ENCODE measurements at places on chromosomes 7 and 10. TPM values are rescaled to one million over a fixed set of nuclear protein-coding genes. Genes with fewer than 3 reads are reported as not detected.
A peak's percentile ranks its signal among the peaks of the same experiment; 100 is the strongest.

Gene RSPH10B2
- not detected for total RNA-seq

- no peak for DNase-seq
Measured at GRCh38 chr7:44920119-44920518, 34.8 kb upstream of the PURB start.

DNA sequence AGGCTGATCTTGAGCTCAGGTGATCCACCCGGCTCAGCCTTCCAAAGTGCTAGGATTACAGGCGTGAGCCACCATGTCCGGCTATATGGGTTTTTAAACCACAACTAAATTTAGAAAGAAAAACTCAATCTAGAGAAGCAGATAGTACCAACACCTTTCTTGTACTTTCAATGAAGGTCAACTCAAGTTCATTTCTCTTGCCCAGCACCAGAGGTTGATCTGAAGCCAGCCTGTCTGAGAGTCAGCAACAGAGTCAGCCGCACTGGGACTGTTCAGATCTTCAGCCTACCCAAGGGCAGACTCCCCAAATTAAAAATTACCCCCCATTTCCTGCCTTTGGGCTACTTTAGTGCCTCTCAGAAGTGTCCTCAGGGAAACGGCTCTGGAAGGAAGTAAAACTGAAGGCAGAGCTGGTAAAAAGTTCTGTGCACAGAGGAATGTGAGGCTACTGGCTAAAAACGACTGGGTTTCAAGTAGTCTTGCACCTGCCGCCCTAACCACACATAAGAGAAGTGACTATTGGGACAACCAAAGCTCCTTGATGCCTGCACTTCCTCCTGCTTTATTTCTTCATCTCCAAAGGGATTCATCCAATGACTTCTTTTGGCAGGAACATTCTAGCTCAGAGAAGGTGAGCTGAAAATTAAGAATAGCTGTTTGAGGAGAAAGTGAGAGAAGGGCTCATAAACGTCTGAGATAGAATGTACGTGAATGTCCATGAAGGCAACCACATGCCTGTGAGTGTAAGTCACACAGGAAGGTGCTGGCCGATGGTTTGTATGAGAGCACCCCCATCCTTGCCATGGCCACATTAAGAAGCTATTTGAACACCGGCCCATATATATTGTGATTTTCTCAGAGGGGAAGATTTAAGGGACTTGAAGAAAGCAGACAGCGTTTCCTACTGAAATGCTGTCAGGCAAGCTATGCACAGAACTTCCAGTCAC is 142.4 kb upstream of the PRR15 start:
- no peak for DNase-seq

DNA sequence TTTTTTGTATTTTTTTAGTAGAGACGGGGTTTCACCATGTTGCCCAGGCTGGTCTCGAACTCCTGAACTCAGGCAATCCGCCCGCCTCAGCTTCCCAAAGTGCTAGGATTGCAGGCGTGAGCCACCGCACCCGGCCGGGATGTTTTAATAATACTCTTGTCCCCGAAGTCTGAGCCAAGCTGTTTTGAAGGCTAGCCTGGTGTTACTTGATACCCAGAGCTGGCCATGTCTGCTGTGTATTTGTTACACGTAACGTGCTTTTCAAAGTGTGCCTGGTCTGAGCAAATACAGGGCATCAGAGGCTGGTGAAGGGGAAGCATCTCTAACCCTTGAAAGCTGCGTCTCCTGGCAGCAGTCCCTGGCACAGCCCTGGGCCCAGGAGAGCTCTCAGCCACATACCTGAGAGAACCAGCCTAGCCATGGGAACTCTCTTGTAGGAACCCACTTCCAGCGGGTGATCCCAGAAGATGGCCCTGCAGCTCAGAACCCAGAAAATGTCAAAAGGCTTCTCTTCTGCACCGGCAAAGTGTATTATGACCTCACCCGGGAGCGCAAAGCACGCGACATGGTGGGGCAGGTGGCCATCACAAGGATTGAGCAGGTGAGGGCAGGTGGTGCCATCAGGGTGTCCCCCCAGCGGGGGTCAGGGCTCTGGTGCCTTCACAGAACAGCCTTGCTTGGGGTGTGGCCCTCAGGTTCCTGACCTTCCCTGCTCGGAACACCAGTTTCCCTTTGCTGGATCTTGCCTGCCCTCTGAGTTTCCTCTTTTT is 41.7 kb upstream of the ZMIZ2 start:
- no peak for DNase-seq

Gene VGF
- not detected for total RNA-seq

GRCh38 chr10:71211053-71211452 is 1.3 kb upstream of the UNC5B start:
- DNase-seq, result peak; percentile 41

Gene MALRD1
- total RNA-seq, result 7.0 TPM

DNA sequence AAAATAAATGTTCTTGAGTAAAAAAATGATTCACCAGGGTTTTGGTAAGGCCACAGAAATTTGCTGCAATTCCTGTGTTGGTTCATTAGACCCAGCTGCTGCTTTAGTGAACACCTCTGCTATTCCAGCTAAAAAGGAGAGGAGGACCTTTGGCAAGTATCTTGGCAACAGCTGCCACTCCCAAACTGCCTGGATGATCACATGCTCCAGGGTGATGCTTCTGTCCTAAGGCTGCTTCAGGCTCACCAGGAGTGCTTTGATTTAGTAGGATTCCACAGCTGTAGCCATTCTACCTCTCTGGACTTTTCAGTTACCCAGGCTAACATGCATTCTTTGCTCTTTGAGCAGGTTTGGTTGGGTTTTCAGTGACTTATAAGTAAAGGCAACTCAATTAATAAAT is 82.6 kb upstream of the NPVF start:
- DNase-seq, result no peak

DNA sequence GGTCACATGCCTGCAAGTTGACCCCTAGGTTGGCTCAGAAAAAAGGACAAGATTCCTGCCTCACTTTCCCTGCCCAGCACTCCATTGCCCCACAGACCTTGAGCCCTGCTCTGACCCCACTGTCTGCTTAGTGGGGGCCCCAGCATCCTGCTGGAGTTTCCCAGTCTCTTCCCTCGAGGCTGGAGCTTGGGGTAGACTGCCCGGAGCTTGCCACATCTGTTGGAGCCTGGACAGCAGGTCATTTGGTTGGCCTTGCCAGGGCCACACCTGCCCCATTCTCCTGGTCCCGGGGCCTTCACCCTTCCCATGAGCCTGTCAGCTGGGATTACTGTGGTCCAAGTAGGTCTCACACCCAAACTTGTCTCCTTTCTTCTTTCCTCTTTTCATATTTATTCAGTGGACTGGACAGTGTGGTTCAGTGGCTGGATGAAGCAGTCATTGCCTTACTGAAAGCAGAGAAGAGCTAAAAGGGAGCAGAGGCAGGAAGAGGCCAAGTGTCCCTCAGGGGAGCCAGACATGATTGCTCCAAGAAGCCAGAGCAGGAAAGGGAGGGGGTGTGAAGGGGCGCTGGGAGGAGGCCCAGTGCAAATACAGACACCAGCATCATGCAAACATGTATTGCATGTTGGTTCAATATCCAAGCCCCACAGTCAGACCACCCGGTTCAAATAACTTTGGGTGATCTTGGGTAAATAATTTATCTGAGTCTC is 56.2 kb upstream of the CACUL1 start:
- peak; percentile 39 for DNase-seq

Gene NRCAM
- total RNA-seq, result 2.0 TPM

DNA sequence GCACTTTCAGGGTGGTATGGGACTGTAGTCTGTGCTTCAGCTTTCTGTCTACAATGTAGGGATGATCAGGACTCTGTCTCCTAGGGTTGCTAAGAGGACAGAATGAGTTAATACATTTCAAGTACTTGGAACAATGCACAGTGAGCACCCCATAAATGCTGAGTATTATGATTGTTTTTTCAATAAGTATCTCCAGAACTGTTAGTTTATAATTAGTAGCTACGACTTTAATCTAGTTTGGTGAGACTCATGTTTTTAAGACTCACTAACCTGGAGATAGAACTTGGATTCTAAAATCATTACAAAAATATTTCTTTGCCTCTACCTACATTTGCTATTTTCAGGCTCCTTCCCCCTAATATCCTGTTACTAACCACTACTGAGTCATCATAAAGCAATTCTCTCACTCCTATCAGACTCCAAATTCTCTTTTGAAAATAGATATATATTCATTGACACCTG is 95.3 kb downstream of the CPED1 start:
- no peak for DNase-seq

- no peak for DNase-seq
Measured at GRCh38 chr7:88204525-88205110, 15.2 kb downstream of the SRI start.
